ENCODE measurements at places on chromosomes 7 and 10.

DNA sequence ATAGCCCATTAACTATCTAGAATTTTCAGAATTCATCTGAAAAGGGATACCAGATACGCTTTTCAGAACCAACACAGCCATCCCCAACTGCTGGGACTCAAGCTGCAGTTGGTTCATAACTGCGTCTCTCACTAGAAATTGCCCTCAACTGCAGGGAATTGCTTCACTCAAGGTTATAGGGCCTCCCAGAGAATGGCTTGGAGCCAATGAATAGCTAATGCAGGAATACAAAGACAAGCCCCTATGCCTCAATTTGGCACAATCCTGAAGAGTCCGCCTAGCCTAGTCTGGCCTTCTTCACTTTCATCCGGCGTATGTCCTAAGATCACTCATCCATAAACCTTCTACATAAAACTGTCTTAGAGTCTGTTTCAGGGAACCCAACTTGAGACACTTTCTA is 164.0 kb downstream of the SKAP2 start:
- DNase-seq, result no peak

- DNase-seq, result no peak
These were observed at the start of gene ADAMTS14 for GRCh38 chr10:70672165-70673042. Gene ADAMTS14 (plus strand): TSS chr10:70672506. CDS start chr10:70672803, 297 bp downstream.

- no peak for DNase-seq
These were observed 45.9 kb downstream of the RAMP3 start for GRCh38 chr7:45203459-45203858.

- DNase-seq, result no peak
These were observed 47.0 kb downstream of the FOXL3 start for GRCh38 chr7:336810-337566.

DNA sequence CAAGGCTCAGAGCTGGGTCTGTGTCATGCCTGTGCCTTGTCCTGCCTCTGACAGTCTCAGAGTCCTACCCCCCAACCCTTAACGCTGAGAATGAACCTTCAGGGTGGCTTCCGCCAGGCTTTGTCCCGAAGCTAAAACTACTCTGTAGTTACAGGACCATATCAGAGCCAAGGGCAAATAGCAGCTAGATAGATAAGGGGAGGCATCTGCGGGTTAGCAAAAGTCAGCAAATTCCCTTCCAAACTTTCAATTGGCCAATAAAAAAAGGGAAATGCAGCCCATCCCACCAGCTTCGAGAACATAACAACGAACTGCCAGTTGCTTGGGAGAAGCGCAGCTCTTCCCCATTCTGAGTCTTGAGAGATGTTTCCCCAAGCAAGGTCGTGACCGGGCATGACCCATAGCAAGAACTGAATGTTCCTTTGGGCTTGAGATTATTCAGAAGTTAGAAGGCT is 17.7 kb downstream of the CCL24 start:
- no peak for DNase-seq

DNA sequence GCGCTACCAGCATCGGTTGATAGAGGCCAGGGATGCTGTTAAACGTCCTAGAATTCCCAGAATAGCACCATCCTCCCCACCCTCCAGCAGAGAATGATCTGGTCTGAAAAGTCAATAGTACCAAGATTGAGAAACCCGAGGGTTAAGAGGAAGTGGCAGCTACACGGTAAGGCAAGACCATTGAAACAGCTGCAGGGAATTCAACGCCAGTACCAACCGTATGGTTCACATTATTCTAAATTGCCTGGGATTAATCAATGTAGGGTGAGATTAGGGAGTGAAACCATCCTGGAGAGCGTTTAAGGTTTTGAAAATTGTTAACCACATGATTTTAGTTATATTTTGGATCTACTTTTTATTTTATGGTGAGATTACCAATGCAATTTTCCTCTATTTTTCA is 352.2 kb downstream of the PRPF18 start:
- DNase-seq, result no peak

DNA sequence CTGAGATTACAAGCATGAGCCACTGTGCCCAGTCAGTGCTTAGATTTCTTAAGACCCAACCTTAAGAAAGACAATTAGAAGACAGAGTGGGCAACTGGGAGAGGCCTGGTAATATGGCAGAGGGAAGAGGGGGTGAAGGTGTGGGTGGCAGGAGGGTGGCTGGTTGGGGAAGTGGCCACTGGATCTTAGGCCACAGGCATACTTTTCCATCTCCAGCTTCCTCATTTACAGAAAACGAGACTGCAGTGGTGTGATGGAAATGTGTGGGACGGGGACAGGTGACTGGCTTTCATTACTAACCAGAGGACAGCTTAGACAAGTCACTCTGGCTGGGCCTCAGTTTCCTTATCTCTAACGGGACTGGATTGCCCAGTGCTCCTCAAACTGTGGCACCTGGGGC is 1.0 kb upstream of the FFAR4 start:
- DNase-seq, result no peak

DNA sequence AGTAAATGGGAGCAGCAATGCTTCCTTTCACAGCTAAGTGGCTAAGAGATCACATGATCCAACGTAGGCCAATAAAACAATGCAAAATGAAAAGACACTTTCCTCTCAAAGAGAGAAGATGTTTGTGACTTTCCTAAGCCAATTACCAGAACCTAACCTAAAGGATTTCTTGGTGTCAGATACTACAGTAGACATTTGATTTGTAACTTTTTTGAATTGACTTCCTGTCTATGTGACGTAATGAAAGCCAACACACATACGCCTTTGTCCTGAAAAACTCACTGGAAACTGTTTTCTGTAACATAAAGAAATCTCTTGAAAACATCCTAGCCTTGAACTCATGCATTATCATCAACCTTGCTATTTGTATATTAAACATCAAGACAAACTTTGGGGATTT is 417.1 kb downstream of the GPAM start:
- DNase-seq, result no peak
